ENCODE measurements at places on chromosomes 7 and 10.

GRCh38 chr7:150368096-150368883, at the start of gene REPIN1:
REPIN1 (plus strand) TSS chr7:150368822; CDS start chr7:150369712, 890 bp downstream.
- DNase-seq, result peak; percentile 72

- no peak for DNase-seq
Observed at GRCh38 chr10:78450807-78451485, 417.3 kb downstream of the RPS24 start.

GRCh38 chr7:33757563-33758165, 147.7 kb upstream of the BMPER start:
- no peak for DNase-seq

DNA sequence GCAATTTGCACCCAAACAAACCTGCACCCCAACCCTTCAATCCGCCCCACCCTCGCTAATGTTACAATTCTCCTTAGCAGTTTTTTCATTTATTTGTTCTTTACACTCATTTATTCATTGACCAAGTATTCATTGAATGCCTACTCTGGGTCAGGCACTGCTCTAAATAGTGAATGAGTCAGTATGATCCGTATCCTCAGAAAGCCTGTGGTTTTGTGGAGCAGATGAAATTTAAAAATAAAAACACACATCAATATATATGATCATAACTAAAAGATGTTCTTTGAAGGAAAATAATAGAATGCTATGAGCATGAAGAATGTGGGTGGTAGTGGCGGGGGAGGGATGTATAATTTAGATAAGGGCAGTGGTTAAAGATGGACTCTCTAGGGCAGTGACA, 13.3 kb downstream of the IFIT5 start:
- DNase-seq, result no peak

GRCh38 chr7:132207211-132207610, 369.1 kb downstream of the PLXNA4 start:
- no peak for DNase-seq

DNA sequence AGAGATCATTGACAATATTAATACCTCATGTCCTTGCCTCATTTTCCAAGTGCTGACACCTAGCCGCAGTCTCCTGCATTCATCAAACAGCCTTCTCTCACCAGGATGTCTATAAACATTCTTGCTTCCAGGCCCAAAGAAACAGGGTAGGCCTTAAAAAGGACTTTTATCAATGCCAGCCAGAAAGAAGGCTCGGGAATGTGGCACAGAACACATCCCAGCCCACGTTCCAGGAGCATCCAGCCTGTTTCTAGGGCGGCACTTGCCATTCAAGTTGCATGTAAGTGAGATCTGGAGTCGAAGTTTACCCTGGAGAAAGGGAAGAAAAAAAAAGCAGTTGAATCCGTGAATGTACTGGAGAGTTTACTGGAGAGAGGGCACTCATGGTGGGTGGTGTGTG, 1083.1 kb downstream of the KCNMA1 start:
- DNase-seq, result no peak

- no peak for DNase-seq
Observed at GRCh38 chr7:98034081-98035035, 44.4 kb upstream of the OCM2 start.

DNA sequence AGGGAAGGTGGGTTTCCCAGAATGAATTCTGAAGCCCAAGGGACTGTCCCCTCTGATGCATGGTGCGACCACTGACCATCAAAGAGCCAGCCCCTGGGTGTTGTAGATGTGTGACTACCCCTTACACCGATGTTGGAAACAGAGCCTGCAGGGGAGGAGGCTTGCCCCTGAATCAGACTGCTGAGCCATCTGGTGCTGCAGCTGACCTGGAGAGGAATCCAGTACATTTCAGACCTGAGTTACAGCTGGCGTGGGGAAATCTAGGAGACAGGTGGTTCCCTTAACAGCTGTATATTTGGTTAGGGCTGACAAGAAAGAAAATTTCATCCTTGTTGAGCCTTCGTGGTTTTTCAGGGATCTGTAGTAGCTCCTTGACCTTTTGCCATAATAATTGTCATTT, 195.5 kb downstream of the CELF2 start:
- DNase-seq, result no peak

DNA sequence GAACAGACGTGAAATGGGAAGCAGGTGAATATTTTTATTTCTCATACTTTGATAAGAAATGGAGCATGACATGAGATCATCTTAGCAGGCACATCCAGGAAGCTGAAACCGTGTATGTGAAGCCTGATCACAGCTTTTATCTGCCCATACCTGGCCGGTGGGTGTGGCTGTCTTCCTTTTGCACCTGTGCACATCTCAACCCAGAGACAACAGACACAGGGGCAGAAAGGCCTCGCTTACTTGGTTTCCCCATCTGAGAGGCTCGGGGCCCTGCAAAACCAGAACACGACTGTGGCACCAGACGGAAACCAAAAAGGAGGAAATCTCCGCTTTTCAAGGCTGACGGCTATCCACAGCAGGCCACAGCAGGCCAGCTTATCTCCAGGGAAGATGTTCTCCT, 116.4 kb downstream of the TCERG1L start:
- no peak for DNase-seq

- DNase-seq, result no peak
Observed at GRCh38 chr7:108136191-108136688, 6.1 kb upstream of the LAMB4 start.

- no peak for DNase-seq
Observed at GRCh38 chr7:64643566-64643965, 22.4 kb upstream of the ZNF107 start.

DNA sequence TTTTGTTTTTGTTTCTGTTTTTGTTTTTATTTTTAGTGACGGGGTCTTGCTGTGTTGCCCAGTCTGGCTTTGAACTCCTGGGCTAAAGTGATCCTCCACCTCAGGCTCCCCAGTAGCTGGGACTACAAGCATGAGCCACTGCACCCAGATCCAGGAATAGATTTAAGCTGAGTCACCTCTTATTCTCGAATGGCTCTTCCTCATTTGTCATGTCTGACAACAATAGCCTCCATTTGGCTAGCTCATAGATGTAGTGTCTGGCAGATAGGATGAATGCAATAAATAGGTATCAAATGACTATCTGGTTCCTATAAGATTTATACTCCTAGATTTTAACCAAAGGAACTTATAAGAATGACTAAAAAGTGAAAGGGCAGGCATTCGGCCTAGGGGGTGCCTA, 172.9 kb downstream of the TMEM26 start:
- DNase-seq, result no peak

DNA sequence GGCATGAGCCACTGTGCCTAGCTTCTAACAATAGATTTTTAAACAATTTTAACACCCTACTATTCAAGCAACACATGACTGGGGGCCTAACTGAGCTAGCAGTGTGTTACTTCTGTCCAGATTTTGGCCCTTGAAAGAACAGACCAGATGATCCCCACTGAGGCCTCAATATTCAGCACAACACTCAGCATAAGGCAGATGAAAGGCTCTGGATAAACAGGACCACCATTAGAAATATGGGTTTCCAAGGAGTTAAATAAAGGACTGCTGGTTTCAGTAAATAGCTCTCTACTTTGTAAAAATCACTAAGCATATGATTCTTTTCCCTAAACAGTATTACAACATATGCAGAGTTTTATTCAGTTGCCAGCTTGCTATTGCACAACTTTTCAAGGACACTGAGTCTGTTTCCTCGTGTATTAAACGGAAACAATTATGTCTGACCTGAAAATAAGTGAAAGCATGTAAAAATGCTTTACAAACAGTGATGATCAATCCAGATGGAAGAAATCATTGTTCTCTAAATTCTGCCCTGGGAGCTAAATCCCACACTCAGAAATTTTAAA, 23.8 kb upstream of the FZD1 start:
- no peak for DNase-seq

GRCh38 chr10:13614530-13615332, 28.0 kb downstream of the PRPF18 start:
- no peak for DNase-seq

DNA sequence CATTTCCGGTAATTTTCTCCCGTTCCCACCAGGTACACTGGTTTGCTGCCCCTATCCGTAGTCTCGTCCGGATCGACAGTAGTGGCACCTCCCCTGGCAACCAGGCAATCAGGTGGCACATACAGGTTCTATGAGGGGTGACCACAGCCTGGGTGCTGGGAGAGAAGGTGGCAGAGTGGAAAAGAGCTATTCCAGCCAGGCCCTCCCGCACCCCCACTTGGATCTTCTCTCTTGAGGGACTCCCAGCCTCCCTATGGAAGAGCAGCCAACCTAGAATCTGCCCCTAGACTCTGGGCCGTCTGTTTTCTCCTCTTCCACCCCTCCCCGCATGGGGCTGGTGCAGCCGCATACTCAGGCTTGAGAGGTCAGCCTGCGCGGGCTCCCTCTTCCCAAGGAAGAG, 58.6 kb downstream of the GPR26 start:
- DNase-seq, result no peak

DNA sequence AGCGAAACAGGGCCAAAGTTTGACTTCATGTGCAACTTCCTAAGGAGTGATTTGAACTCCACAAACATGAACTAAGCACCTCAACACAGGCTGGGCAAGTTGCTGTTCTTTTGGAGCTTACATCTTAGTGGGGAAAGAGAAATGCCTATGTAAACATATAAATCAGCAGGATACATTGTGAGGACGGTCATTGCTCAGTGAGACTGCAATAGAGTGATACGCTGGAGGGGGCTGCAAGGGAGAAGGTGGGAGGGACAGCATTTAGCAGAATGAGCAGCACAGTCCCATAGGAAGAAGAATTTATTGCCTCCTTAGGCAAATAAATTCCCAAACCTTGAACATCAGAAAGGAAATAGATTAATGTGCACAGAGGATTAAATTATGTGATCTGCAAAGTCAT, 90.0 kb downstream of the EGFR start:
- no peak for DNase-seq

DNA sequence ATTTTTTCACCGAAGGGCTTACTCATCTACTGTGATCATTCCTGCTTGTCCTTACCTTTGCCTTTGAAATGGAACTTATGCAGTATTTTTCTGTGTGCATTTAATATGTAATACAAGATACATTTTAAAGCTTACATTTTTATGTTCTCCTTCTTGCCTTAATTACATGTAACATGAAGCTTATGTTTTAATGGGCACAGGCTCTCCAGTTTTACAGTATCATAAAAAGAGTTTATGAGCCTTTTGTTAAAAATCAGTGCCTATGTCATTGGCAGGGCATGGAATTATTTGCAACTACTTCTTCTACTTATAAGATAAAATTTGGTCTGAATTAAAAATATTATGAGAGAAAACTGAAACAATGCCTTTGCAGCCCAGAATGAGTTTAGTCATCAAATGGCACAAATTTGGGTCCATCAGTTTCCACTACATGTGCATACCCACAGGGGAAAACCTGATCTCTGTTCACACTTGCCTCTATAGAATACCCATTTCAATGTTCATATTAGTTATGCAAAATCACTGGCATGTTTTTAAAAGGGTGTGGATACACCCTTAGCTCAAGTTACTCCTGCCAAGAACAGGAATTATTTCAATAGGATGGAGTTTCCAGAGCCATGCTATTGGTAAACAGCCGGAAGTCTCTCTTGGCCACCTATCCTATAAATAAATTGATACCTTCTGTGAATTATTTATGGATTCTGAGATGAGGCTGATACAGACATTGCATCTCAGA, 27.9 kb upstream of the WNT16 start:
- DNase-seq, result no peak

DNA sequence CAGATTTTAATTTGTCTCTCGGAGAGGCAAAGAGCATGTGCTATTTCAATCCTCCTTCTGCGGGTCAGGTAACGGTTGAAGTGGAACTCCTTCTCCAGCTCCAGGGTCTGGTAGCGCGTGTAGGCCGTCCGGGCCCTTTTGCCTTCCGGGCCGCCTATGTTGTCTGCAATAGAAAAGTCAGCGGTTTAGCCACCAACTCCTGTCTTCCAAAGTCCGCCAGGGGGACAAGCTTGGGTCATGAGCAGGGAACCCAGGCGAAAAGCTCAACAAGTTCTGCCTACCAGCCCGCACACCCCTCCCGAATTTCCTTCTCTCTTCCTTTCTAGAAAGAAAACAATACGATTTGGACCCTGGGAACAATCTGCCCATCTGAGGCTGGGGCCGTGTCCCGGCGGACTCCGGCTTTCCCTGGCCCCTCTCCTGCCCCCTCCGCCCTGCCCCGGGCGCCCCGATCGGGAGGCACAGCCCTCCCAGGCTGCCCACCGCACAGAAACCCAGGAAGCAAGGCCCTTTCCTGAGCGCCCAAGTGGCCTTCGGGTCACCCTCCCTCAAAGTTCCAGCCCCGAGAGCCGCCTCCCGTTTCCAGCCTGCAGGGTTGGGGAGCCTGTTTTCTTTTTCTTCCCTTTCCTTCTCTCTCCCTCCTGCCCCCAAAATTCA, 1.4 kb downstream of the HOXA5 start:
- DNase-seq, result no peak

DNA sequence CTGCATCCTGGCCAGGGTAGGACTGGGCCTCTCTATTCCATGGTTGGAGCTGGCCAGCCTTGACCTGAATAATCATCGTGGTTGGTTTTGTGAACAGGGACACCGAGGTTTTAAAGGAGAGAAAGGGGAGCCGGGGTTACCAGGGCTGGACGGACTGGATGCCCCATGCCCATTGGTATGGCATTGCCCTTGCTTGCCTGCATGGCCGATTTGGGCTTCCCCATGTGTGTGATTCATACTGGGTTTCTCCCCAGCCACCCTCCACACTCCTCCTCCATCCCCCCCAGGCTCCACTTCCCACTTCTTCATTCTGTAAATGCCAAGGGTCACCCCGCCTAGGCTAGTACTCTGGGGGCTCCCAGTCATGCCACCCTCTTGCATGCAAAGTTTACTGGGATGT, 98.8 kb upstream of the MACROH2A2 start:
- no peak for DNase-seq

- DNase-seq, result no peak
Observed at GRCh38 chr7:134553976-134554375, 5.1 kb downstream of the AKR1B15 start.

DNA sequence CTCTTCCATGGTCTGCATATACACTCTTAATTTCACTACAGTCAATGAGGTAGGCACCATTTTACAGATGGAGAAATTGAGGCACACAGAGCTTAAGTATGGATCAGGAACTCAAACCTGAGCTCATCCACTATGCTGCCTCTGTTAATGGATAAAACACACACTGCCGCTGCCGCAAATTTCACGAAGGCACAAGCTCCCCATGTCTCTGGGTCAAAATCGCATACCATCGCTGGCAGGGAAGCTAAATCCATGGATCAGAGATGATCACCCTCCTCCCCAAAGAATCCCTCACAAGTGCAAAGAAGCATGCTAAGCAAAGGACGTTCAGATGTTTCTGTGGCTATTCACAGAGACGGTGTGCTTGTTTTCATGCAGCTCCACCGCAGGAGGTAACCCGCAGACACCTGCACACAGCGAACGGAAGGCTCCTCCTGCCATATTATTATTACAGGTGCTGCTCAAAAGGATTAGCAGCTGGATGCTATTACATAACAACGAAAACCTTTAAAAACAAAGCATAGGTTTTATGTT, 109.3 kb downstream of the UBE2H start:
- DNase-seq, result no peak

All from stimulated activated naive CD4-positive, alpha-beta T cell treated with Interleukin-2 at 50 U/mL for 16 hours (primary cell).